ENCODE measurements at places on chromosomes 2 and 18.

- DNase-seq, result no peak
These were observed 132.9 kb downstream of the AGPS start for GRCh38 chr2:177525351-177525924.

DNA sequence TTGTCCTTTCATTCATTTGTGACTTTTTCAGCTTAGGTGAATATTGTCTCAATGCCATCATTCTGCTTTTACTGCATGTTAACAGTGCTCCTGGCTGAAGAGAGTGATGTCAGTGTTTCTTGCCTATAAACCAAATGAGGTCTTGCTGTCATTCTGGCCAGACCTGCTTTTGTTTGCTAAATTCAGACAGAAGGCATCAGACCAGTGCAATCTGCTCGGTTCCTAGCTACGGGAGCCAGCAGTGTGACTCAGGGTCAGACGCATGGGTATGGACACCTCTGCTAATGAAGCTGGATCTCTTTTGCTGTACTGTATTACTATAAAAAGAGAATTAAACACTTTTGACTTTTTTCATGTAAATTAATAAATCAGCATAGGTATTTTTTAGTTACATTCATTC lies 178.9 kb downstream of the TMEM182 start:
- no peak for DNase-seq

GRCh38 chr2:168256448-168256847 lies 9.1 kb upstream of the STK39 start:
- no peak for DNase-seq

DNA sequence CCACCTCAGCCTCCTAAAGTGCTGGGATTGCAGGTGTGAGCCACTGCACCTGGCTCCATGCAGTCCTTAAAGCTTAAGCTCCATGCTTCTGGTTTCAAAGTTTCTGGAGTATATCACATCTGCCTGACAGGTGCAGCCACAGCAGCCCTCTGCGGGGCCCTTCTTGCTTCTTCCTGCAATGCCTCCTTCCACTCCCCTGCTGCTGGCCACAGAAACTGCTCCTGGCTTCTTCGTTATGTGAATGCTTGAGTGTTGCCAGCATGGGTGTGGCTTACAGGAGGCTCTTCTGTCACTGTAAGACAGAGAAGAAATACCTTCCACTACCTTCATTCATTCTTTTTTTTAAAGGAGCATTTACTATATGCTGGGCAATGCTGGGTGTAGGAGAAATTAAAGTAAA lies 10.1 kb upstream of the CCBE1 start:
- DNase-seq, result no peak

DNA sequence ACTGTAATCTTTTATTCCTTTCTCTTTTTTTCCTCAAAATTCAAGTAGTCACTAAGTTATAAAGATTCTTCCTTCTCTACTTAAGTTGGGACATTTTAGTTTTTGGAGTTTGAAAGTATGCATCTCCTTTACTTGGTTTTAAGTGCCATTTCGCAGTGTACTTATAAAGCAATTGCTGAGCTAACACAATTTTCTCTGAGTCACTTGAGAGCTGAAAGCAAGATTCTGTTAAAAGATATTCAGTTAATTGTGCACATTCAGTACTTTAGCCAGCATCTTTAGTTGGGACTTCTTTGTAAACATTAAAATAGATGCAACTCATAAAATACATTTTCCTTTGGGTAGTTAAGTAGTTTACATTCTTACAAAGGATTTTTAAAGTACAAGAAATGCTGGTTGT lies 136.0 kb downstream of the GFPT1 start:
- DNase-seq, result no peak

DNA sequence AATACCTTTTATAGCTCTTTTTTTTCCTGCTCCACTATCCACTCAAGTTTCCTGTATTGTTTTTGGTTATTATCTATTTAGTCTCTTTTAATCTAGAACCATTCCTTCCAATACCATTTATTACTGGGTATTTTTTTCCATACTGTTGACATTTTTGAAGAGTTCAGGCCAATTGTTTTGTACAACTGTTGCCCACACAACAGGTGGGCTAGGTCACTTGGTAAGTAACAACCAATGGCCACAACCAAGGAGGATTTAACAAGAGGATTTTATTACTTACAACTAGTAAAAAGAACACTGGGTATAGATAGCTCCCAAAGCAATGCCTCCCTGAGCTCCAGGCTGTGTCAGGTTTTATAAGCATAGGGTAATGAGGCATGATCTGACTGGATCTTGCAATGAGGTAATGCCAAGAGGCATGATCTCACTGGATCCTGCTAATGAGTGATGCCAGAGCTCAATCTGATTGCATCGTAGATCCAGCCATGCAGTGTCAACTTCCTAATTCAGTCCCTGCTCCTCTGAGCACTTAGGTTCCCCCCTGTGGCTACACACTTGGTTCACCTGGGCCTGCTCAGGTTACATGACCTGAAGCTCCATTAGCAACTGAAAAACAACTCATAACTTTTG lies 7.1 kb upstream of the CEP68 start:
- peak; percentile 32 for DNase-seq

- peak; percentile 79 for DNase-seq
These were observed 43.3 kb downstream of the SNED1 start for GRCh38 chr2:241041589-241042158.
